ENCODE measurements at places on chromosomes 16 and 17. TPM values are rescaled to one million over a fixed set of nuclear protein-coding genes. Genes with fewer than 3 reads are reported as not detected.

DNA sequence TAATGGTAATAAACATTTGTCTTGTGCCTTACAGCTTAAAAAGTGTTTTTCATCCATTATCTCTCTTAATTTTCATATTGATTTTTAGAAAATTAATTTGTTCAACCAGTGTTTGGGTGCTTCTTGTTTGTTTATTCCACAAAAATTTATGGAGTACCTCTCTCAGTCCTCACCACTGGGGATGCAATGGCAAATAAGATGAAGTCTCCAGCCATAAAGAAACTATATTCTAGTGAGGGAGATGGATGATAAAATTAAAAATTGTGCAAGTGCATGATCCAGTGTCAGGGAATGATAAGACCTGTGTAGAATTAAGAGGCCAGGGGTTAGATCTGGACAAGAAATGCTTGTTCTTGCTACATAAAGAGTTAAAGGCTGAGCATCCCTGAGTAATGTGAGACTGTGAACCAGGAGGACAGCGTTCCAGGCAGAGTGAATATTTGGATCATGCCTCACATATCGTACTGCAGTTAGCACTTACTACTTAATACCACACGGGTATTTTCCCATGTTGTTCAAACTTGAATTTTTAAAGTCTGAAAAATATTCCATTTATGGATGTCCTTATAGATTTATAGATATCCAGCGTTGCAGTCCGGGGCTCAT lies 535.7 kb upstream of the HSBP1 start:
- DNase-seq: no peak

- DNase-seq: no peak
These were observed 34.6 kb upstream of the AKTIP start for GRCh38 chr16:53537626-53538025.

GRCh38 chr16:1821861-1822611 lies 4.6 kb downstream of the HAGH start:
- no peak for DNase-seq

SRSF2 gene
- total RNA-seq: 152 TPM

GRCh38 chr16:53219795-53220454 lies 165.1 kb downstream of the CHD9 start:
- DNase-seq: peak; percentile 30

DNA sequence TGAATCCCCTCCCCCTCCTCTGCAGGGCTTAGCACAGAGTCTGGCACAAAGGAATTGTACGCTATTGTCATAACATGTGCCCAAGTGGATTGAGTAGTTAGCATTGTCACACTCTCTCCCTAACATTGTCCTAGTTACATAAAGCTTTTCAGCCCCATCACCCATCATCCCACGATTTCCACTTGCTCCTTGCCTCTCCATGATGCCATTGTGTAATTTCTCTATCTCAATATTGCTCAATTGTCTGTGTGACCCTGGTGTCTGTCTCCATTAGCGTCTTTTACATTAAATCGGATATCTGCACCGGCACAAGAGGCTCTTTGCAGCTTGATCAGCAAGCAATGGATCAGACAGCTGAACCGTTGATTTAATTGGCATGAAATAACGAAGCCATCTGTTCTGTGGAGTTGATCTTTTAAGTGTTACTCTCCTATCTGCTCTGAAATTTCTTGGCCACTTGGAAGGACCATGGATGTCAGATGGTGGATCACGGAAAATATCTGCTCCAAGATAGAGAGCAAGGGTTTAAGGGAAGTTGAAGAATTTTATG lies 77.0 kb upstream of the HS3ST4 start:
- DNase-seq: no peak

- no peak for DNase-seq
These were observed 97.9 kb upstream of the ZNF750 start for GRCh38 chr17:82937411-82938371.

GRCh38 chr16:4556580-4556979 lies 440 bp downstream of the C16orf96 start:
- no peak for DNase-seq

Measured in fibroblast of villous mesenchyme (primary cell).